ENCODE measurements at places on chromosomes 11 and 22.

GRCh38 chr11:92211576-92212167 is 12.9 kb upstream of the FAT3 start:
- no peak for DNase-seq

DNA sequence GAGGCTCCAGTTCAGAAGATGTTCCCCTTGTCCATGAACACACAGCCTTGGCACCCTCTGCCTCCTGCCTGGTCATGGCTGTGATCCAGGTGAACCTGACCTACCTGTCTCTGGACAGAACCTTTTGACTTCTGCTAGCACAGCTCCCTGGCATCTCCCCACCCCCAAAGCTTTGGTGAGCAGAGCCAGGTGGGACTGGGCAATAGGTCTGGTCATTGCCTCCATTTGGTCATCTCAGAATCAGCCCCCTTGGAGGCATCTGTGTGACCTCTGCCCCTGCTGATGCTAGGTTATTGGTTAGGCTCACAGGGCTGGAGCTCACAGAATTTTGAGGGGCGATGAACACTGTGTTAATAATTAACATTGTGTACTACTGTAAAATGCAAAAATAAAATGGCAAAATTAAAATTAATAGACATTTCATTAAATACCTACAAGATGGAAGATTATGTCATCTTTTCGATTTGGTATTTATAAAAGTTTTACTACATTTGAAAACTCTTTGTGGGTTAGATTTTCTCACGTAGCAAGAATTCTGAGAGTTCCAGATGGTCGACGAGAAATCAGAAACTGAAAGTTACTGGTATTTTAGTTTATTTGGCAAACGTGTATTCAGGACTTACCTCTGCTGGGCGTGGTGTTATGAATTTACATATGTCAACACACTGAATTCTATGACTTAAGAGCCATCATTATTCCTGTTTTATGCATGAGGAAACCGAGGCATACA is 8.3 kb upstream of the KIAA0930 start:
- no peak for DNase-seq

GRCh38 chr11:74842967-74843366 is 94.3 kb downstream of the RNF169 start:
- no peak for DNase-seq

DNA sequence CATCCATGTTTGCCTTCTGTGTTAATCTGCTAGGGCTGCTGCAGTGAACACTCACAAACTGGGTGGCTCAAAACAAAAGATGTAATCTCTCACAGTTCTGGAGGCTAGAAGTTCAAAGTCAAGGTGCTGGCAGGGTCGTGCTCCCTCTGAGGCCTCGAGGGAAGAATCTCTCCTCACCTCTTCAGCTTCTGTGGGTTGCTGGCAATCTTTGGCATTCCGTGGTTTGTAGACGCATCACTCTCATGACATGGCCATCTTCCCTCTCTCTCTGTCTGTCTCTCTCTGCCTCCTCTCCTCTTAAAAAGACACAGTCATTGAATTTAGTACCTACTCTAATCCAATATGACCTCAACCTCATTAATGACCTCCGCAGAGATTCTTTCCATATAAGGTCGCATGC is 78.8 kb downstream of the TSPAN18 start:
- DNase-seq, result no peak

GRCh38 chr11:60422609-60423008 is 6.8 kb upstream of the MS4A5 start:
- DNase-seq, result no peak

DNA sequence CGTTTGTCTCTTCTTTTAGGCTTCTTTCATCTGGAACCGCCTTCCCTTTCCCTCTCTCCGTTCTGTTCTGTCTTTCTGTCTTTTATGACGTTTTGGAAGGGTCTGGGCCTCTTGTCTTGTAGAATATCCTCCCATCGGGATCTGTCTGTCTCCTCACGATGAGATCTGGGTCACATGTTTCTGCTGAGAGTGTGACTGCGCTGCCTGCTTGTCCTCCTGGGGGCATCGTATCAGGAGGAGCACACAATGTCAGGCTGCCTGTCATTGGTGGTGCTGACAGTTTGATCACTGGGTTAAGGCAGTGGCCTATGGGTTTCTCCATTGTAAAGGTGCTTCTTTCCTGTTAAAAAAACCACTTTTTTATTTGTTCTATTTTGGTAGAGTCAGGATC is 60.4 kb upstream of the PARVG start:
- DNase-seq, result no peak

DNA sequence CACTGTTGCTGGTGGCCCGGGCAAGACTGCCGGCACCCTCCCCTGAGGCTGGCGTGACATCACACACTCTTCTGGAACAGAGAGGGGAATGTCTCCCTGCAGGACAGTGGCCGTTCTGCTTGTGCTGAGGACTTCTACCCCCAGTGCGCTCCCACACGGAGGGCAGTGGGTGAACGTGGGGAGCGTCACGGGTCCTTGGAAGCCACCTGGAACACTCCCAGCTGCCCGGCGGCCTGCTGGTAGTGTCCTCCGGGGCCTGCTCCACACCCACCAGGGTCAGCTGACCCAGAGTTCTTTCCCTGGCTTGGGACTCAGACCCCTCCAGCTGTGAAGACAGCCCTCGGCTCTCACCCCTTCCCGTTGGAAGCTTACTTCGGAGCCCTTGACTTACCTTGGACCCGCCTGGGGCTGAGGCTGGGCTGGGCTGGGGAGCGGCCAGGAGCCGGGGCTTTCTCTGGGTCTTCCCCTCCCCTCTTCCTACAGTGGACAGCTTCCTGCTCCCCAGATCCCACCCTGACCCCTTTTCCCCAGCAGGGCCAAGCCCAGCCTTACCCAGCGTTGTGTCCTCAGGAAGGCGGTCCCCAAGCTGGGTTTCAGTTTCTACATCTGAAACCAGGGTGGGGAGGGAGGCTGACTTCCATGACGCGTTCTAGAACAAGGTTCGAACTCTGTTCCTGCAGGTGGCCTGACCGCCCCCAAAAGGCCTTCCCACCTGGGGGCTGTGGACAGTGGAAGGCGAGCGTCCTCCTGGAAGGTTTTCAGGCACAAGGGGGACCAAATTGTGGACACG is 14.8 kb upstream of the GAL start:
- no peak for DNase-seq

GRCh38 chr11:20253796-20254195 is 93.5 kb upstream of the DBX1 start:
- no peak for DNase-seq

GRCh38 chr11:117026593-117027330 is 71.5 kb downstream of the SIK3 start:
- DNase-seq, result no peak

GRCh38 chr11:75814363-75814676 is 690 bp upstream of the UVRAG start:
- no peak for DNase-seq

DNA sequence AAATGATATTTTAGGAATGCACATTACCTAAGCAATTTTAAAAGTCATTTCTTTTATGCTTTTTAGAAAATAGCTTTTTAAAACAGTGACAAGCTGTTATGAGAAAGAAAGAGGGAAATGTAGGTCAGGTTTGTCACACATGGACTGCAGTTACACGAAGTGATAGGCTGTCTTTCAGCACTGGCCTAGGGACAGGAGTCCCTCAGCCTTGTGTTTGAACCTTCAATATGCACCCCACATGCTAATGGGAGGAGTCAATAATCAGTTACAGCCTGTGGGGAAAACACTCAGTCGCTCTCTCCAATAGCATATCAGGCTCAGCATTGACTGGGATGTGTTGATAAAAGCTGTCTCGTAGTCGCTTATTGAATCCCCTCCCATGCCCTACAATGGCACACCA is 45.8 kb downstream of the DNAJC24 start:
- DNase-seq, result no peak

DNA sequence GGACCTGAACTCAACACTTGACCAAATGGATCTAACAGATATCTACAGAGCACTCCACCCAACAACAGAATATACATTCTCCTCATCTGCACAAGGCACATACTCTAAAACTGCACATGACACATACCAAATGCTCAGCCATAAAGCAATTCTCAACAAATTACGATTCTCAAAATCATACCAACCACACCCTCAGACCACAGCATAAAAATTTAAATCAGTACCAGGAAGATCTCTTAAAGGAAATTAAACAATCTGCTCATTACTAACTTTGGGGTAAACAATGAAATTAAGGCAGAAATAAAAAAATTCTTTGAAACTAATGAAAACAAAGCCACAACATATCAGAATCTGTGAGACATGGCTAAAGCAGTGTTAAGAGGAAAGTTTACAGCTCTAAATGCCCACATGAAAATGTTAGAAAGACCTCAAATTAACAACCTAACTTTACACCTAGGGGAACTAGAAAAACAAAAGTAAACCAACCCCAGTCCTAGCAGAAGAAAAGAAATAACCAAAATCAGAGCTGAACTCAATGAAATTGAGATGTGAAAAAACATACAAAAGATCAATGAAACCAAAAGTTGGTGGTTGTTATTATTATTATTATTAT is 37.2 kb downstream of the TMEM123 start:
- no peak for DNase-seq

DNA sequence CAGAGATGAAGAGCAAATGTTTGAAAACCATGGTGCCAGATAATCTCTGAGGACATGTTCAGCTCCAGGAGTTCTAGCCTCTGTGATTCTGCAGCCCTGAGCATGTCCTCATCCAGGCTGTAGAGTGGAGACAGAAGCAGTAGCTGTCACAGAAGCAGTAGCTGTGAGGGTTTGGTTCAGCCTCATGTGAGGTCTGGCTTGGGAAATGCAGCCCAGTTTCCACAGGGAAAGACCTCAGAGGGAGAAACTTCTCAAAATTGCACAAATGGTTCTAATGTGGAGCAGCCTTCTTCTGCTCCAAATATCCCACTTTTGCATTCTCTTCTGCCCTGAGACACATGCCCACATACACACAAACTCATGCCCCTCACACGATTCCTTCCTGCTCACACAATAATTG is 48.4 kb downstream of the DBX1 start:
- no peak for DNase-seq

DNA sequence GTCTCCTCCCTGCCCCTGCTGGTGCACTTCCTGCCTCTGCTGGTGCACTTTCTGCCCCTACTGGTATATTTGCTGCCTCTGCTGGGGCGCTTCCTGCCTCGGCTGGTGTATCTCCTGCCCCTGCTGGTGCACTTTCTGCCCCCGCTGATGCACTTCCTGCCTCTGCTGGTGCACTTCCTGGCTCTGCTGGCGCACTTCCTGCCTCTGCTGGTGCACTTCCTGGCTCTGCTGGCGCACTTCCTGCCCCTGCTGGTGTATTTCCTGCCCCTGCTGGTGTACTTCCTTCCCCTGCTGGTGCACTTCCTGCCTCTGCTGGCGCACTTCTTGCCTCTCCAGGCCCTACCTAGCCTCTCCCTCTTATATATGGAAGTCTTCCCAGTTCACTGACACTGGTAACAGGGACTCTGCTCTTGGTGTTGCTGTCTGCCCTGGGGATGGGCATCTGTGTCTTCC is 10.1 kb downstream of the MTFP1 start:
- DNase-seq, result peak; percentile 75

DNA sequence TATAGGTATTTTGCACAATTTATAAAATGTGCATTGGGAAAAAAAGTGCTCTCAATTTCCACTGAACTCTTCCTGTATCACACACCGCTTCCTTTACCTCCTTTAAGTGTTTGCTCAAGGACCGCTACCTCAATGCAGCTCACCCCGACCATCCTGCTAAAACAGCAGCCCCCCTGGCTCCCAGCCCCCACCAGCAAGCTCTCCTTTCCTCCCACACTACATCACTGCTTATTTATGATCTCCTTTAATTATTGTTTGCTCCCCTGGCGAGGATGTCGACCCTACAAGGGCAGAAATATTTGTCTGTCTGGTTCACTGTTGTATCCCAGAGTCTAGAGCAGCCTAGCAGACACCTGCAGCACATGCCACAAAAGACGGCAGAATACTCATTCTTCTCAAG is 10.0 kb downstream of the SHANK2 start:
- no peak for DNase-seq

- no peak for DNase-seq
Measured at GRCh38 chr11:125270711-125271110, 106.2 kb downstream of the PKNOX2 start.

DNA sequence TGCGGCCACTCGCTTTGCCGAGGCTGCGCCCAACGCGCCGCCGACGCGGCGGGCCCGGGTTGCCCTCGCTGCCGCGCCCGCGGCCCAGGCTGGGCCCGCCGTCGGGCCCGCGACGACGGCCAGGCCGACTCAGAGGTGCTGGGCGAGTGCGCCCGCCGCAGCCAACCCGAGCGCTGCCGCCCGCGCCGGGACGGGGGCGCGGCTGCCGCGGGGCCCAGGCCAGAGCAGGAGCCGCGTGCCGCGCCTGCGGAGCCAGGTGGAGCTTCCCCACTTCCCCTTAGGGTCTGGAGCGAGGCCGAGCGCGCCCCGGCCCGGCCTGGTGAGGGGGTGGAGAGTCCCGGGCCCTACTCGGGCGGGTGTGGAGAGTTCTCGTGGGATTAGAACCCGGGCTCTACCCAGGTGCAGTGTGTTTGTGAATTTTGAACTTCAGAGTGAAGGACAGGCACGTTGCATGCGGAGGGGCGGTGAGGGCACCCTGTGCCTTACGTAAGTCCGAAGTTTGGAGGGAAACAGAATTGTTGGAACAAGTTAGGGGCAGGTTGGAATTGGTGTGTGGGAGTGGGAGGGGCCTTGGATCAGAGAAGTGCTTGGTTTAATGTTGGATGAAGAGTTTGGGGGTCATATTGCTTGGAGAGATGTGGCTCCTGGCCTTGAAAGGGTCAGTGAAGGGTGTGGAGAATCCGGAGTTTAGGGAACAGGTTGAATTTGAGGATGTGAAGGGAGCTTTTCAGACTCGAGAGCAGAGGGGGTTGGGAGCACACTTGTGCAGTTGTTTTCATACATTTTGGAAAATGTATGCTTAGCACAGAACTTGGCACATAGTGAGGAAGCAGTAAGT is 697 bp downstream of the RNF169 start:
- peak; percentile 47 for DNase-seq

DNA sequence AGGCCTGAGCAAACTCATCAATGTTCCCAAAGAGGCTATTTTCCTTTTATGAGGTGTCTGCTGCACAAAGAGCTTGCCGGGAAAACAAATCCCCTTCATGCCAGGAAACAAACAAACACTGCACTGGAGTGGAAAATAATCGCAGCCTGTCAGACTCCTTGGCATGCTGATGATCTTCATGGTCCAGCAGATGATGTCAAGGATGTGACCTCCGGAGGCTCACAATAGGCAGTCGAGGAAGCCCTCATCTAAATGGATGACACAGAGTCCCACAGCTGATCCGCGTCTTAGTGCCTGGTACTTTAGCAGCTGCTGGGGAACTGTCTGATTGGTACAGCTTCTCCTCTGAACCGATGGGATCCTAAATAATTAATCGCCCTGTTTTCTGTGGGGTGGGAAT is 187.6 kb downstream of the TENM4 start:
- DNase-seq, result no peak

- no peak for DNase-seq
Measured at GRCh38 chr22:31935961-31936635, 8.2 kb upstream of the YWHAH start.

GRCh38 chr11:19959648-19960059 is 200.6 kb downstream of the DBX1 start:
- DNase-seq, result no peak

All from activated CD4-positive, alpha-beta T cell treated with anti-CD3 and anti-CD28 coated beads for 4 hours (primary cell).